Fibroblast of skin of left biceps (primary cell): ENCODE measurements at places on chromosomes 5 and 9.
A peak's percentile ranks its signal among the peaks of the same experiment; 100 is the strongest.

DNA sequence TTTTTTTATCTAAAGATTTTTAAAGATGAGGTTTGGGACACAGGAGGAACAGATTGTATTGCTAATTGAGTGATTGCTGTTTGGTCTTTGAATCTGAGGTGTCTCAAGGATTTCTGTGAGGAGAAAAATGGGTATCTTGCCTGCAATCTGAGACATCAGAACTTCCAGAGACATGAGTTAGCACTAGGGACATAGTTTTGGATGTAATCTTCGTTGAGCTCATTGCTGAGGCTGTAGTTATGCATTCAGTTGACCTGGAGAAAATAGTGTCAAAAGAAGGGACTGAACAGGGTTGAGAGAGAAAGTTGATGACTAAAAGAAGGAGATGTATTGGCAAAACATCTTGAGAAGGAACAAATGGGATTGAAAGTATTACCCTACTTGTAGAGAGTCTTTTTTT lies 24.6 kb downstream of the C9orf85 start:
- DNase-seq = no peak

DNA sequence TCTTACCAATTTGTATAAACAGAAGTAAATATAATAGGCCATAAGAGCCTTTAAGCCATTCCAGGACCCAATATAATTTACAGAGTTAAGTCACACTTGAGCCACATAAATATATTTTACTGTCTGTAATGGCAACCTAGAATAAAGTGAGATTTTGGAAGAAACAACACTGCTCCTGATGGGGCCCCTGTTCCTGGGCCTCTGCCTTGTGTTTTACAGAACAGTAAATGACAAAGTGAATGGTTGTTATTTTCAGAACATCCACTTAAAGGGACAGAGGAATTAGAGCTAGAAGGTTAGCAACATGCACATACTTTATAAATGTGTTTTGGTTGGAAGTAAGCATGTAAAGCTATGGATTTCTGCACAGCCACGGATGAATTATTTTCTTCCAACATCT lies 3.6 kb downstream of the PTGER4 start:
- DNase-seq = no peak

- no peak for DNase-seq
Observed at GRCh38 chr5:132688536-132689339, 14.9 kb downstream of the IL4 start.

DNA sequence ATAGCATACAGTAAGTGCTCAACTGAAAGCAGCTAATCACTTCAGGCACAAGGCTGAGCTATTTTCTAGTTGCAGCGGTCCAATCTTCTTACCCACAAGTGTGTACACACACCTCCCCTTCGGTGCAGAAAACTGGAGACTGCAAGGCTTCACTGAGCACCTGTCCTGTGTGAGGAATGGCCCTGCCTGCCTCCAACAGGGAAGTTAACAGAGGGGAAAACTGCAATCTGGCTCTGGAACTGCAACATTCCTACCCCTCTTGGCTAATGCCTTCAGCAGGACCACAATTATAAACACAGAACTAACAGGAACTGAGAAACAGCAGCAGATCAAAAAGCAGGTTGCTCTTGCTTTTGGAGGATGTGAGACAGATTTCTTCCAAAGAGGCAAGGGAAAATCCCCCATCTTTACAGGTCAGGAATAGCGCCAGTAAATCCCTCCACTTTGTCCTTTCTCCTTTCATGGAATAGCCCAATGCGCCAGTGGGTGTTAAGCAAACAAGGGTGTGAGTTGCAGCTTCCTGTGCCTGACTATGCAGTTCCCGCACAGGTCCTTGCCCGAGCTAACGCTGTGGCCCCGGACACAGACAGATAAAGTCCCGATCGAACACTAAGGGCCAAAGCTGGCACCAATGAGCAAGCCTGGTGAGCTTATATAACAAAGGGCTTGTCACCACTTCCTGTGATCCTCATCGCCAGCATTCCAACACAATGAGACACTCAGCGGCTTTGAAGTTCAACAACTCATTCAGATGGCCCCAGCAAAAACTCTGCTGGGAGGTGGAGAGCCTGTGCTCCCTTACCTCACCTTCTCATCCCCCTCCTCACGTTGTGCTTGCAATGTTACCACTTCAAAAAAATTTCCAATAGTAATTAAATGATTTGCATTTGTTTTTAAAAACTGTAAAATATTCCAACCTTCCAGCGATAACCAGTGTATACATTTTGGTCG lies 21.5 kb downstream of the SHB start:
- DNase-seq = peak; percentile 58

DNA sequence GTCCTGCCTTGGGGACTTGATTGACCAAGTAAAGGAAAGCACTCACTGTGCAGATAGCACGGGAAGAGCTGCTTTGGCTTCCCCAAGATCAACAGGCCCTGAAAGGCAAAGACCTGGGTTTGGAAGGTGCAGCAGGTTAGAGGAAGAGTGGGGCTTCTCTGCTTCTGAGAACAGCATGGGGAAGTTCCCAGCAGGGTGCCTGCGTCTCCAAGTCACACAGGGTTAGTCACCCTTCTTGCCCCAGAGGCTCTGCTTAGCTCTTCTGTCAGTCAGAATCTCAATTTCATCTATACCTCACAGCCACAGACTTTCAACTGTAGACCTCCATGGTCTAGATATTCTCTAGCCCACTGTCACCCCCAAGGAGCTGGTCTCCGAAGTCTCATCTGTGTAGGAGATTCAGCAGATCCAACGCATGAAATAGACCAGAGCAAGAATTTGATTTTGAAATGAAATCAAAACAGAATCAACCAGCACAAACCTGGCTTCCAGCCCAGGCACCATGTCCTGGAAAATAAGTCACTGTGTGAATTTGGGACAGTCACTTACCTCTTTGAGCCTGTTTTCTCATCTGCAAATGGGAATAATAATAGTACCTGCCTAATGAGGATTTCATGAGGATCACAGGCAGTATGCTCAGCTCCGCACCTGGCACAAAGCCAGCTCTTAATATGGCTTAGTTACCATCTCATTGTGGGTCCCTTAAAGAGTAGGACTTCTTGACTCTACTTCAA lies 64.0 kb downstream of the SFXN1 start:
- no peak for DNase-seq
